ENCODE measurements at places on chromosomes 5 and 9.
A peak's percentile ranks its signal among the peaks of the same experiment; 100 is the strongest.

DNA sequence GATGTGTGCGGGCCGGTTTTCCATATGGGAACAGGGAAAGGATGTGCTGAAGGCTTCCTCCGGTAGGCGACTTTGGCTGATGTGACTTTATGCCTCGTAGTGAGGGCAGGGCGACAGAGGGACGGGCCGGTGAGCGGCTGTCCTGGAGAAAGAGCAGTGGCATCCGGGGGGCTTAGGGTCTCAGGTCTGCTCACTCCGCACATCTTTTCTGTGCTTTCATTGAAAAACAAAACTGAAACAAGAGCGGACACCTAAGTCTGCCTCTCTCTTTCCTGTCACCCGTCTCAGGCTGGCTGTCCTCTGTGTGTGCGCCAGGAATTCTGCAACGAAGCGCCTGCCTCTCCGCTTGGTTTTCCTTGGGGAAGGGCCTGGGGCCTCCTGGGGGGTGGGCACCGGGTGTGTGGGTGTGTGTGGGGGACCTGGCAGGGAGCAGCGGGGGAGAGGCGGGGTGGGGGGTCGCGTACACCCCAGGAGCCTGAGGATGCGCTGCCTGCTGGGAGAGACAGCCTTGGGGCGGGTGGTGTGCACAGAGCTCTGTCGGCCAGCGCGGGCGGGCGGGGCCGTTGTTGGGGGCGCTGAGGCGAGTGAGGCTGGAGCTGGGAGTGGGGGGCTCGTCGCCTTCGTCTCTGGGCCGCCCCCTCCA, 580 bp upstream of the PRRX2 start:
- no peak for DNase-seq

DNA sequence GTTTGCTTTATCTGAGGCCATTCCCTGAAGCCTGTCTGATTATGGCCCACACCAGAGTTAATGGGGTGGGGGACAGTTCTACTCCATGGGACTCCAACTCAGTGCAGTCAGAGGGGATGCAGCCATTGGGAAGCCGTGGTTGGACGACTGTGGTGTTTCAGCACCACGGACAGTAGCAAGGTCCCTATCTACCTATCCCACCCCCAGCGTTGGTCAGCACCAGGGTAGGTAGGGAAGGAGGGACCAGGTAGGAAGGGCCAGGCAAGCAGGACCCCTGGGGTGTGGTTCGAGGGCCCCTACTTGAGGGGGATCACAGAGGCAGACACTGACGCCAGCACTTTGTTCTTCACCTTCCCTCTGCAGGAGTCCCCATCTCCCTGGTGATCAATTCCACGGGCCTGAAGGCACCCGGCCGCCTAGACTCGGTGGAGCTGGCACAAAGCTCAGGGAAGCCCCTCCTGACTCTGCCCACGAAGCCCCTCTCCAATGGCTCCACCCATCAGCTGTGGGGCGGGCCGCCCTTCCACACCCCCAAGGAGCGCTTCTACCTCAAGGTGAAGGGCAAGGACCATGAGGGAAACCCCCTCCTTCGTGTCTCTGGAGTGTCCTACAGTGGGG, 33.2 kb downstream of the HMCN2 start:
- DNase-seq, result no peak

DNA sequence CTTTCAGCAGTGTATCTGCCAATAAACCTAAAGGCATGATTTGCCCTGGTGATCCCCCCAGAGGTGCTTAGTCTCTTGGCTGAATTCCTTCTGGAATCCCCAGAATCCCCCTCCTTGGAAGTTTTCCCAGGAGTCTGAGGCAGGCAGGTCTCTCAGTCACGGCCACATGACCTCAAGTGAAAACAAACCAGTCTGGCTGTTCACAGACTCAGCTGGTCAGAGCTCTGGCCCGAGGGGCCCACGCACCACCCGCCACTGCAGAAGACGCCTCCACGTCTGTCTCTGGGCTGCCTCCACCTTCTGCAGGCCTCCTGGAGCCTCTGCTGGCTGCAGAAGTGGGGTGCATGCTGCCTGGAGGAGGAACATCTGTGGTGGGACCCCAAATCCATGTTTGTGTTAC, 52.5 kb downstream of the HRH2 start:
- DNase-seq, result no peak

DNA sequence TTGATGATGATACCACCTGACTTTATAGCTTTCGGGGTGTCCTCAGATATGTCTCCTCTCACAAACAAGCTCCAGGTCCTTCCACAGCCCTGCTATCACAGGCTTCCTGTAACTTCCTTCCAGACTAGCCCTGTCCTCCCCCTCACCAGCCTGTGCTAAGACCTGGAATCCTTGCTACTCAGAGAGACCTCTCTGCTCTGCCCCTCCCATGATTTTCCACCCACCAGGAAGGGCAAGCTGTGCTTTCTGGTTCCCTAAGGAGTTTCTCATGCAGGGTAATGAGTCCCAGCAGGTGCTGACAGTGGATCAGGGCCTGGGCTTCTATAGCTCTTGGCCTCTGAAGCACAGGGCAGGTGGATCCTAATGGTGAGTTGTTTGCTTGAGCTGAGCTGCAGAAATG, 86.9 kb downstream of the AOPEP start:
- DNase-seq, result no peak

GRCh38 chr5:171207256-171207847, 101.7 kb upstream of the TLX3 start:
- DNase-seq, result peak; percentile 11

- DNase-seq, result no peak
These were observed 136.4 kb downstream of the C9orf50 start for GRCh38 chr9:129484352-129485000.

DNA sequence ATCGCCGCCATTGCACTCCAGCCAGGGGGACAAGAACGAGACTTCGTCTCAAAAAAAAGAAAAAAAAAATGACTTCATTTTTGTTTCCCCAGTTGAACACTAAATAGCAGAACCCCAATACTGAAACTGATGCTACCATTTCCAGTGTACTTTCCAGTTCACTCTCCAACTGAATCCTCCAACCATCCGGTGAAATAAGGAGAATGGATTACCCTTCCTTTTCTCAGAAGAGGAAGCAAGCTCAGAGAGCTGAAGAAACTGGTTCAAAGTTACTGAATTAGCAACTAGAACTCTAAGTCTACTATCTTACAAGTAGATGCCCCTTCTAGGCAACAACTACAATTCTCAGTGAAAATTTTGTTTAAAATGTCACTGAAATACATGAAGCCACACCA, 3.9 kb downstream of the FAM13B start:
- no peak for DNase-seq

DNA sequence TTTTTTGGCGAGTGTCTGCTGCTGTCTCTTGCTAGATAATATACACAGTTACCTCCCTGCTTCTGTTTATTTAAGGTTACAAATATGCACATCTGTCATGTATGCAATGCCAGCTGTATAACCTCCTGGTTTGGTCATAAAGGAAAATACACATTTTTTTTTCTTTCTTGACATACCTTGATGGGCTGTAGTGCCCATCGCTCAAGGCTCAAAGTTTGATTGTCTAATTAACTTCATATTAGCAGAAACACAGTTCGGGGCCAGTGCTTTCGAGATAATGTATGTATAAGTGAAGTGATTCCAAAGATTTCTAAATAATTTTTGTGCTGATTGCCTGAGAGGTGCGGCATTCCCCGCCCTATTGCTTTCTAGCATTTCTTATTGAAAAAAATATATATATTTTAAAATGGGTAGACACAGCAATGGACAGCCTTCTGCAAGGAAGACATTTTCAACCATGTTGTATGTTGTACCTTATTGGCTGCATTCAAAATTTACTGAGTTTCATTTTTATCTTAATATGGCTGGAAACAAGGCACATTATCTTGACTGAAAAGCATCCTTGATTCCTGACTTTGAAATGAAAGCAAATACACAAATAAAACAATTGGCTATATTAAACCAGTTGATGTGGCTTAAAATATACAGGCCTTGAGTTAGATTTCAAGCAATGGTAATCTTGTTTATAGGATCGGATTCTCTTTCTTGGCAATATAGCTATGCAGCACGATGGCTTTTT, 206.2 kb downstream of the MEF2C start:
- DNase-seq, result no peak

- no peak for DNase-seq
These were observed 794.0 kb downstream of the EFNA5 start for GRCh38 chr5:106876665-106877194.

- no peak for DNase-seq
These were observed 47.8 kb downstream of the PDE4D start for GRCh38 chr5:59845730-59846129.

DNA sequence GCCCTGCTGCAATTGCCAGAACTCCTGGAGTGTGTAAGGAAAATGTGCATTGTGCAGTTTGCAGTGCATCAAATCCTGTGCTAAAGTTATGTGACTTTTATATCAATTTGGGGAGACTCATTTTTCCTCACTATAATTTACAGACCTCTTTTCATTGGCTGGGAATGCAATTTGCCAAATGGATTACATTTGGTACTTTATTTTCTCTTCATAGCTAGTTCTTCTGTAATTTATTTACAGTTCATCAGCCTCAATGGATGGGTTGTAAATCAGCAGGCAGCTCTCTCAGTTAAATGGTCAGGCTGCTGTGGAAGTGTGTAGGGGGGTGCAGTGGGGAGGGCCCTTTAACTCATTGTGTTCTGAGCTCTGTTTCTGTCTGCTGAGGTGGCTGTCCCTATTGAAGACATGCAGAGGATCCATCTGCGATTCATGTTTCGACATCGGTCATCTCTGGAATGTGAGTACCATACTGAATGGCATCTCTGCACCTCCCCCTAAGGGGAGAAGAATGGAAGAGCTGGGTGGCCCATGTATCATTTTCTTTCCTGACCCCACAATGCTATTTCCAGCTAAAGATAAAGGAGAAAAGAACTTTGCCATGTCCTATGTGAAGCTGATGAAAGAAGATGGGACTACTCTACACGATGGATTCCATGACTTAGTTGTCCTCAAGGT, 74.6 kb downstream of the DOCK2 start:
- DNase-seq, result no peak

DNA sequence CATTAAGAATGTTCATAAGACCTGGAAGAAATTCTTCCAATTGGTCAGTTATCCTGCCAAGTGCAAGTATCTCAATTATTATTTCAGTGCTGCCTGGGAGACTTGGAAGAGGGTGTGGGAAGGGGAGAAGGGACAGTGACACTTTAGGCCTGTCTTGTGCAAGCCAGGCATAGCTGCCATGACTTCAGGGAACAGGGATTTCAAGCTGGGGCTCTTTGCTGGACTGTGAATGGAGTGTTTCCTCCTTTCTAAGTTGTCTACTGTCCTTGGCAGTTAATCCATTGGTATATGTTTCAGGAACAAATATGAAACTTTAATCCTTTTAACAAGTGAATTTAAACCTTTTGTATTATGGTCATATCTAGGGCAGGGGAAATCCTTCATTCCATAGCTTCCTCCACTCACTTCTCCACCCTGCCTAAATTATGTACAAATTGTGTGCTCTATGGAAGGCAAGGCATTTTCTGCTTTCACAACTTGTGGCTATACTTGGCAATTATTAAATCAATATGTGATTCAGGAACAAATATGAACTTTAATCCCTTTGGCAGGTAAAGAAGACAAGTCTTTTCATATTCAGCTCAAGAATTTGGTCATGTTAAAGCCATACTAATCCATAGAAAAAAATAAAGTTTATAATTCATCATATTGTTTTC, 72.7 kb upstream of the IL33 start:
- DNase-seq, result no peak

- no peak for DNase-seq
These were observed 825.0 kb downstream of the TLR4 start for GRCh38 chr9:118529210-118529609.

- no peak for DNase-seq
These were observed 51.0 kb downstream of the SH3PXD2B start for GRCh38 chr5:172403189-172403796.

DNA sequence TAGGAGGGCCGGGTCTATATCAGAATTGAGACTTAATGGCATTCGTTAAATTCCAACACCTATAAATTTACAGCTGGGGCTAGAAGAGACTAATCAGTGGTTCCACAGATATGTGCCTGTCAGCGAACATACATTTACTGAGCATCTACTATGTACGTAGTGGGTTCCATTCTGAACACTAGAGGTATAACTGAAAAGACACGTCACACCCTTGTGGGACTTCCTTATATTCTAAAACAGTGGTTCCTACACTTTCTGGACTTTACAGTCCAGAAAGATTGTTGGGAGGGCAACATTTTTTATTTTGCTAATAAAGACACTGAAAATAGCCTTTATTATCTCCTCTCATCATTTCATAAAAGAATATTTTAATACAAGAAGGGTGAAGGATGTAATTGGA, 140.5 kb downstream of the SCAMP1 start:
- DNase-seq, result no peak

DNA sequence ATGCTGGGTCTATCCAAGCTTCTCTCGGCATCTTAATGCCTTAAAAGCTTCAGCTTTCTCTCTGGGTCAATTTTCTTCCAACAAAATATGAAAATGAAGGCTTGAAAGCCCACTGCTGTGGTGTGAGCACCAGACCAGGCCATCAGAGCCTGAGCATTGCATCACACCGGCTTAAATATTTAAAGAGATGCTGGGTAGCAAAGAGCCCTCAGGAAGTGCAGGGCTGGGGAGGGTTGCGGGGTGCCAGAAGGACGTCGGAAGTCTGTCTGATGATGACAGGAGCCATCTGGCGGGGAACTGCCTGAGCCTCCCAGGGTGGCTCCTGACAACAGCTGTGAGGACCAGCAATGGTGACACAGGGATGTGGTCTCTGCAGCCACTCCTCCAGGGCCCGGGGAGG, 185.5 kb downstream of the OLFM1 start:
- DNase-seq, result no peak

DNA sequence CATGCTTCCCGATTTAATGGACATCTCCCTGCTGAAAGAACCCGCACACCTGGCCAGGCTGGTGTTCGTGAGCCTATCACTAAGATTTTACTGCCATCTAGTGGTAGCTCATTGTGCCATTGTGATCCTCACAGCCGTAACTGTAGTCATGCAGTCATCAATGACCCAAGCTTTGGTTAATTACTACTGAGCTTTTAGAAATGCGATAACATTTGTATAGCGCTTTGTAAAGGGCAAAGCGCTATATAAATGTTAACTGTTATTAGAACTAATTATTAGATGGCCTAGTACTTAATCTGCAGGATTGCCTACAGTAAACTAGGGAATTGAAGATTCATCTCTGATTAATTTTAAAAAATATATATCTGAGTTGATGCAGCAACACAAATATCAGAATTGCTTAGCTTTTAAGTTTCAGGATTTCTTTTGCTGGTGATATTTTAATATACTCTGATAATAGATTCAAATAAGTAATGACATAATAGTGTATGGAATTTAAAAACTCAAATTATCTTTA, 90.2 kb downstream of the HACD4 start:
- no peak for DNase-seq

- DNase-seq, result no peak
These were observed 88.0 kb downstream of the INIP start for GRCh38 chr9:112629671-112630485.

DNA sequence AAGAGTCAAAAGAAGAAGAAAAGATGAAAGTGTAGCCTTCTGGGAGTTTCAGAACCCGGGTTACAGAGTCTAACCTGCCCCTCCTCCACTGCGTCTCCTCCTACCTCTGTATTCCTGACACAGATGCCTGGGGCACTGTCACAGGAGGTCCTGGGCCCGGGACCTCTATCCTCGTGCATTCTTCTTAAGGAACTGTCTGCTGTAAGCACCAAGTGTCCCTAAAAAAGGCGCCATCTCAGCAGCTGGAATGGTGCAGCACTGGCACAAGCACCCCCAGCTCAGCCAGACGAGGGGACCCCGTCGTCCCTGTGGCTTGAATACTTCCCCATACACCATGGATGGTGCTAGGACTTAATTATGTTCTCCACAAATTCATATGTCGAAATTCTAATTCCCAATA, 35.8 kb upstream of the MVB12B start:
- DNase-seq, result no peak

Measured in GM06990 (cell line).